A549 treated with AZD2906 at 1 μM for 4 hours (cell line): ENCODE measurements at places on chromosomes 5 and 9. TPM values are rescaled to one million over a fixed set of nuclear protein-coding genes. Genes with fewer than 3 reads are reported as not detected.

SLC36A3 gene
- total RNA-seq = not detected in 5 replicates

ABL1 gene
- 43.7 to 52.2 TPM (median 49.4 TPM) in 5 replicates for total RNA-seq

SH2D3C gene
- total RNA-seq = 0.05 to 0.16 TPM (median 0.08 TPM) in 4 of 5 replicates, not detected in the other

CD180 gene
- total RNA-seq = not detected in 5 replicates

ANKRD31 gene
- total RNA-seq = 0.03 to 0.07 TPM (median 0.06 TPM) in 5 replicates

PDE6A gene
- 0.22 to 0.37 TPM (median 0.29 TPM) in 5 replicates for total RNA-seq

PCDHB13 gene
- total RNA-seq = 0.03 to 0.08 TPM (median 0.06 TPM) in 5 replicates

EMB gene
- total RNA-seq = 4.6 to 6.5 TPM (median 5.6 TPM) in 5 replicates

CDKN2B-AS1 gene
- not detected in 5 replicates for total RNA-seq
